Hair follicular keratinocyte (primary cell): ENCODE measurements at places on chromosomes 13 and 19. TPM values are rescaled to one million over a fixed set of nuclear protein-coding genes. Genes with fewer than 3 reads are reported as not detected.

Gene URAD
- total RNA-seq: not detected in 2 replicates

Gene ZNF135
- 0.46 and 3.0 TPM in 2 replicates for total RNA-seq

Gene C13orf46
- total RNA-seq: not detected in 2 replicates

Gene PODNL1
- total RNA-seq: 0.16 and 0.23 TPM in 2 replicates

Gene KRTDAP
- 1.4 and 4.2 TPM in 2 replicates for total RNA-seq

Gene OR10H1
- not detected in 2 replicates for total RNA-seq

Gene C19orf38
- 0.39 and 0.42 TPM in 2 replicates for total RNA-seq

Gene GJB2
- total RNA-seq: 409 and 921 TPM in 2 replicates

Gene F10
- total RNA-seq: 0.31 and 0.57 TPM in 2 replicates

Gene SLITRK1
- total RNA-seq: not detected in 2 replicates

Gene PBX4
- 0.46 and 0.86 TPM in 2 replicates for total RNA-seq

Gene NALCN
- total RNA-seq: 0.46 TPM in 1 of 2 replicates, not detected in the other

Gene SYNGR4
- not detected in 2 replicates for total RNA-seq

Gene SIAH3
- 0.04 and 0.08 TPM in 2 replicates for total RNA-seq
